Left lung (tissue), 14 donors: ENCODE measurements at places on chromosomes 1 and 21.

- no peak overlapping the region for H3K27ac ChIP-seq
- H3K27me3 ChIP-seq, result no peaks in the 10 kb centered on the region
- H3K36me3 ChIP-seq, result no peaks in the 10 kb centered on the region
- no peaks in the 10 kb centered on the region for H3K4me1 ChIP-seq
- H3K4me3 ChIP-seq, result no peak overlapping the region
Measured at GRCh38 chr1:96863449-96863848, 141.9 kb downstream of the PTBP2 start.

GRCh38 chr1:6245869-6246496 lies 2.0 kb downstream of the HES3 start:
- H3K27me3 ChIP-seq, result peaks cover 100% of the 10 kb centered on the region
- no peaks in the 10 kb centered on the region for H3K36me3 ChIP-seq
- no peak overlapping the region for H3K27ac ChIP-seq
- no peak for DNase-seq
- peaks cover 9% of the 10 kb centered on the region for H3K4me1 ChIP-seq
- H3K4me3 ChIP-seq, result no peak overlapping the region

- DNase-seq, result no peak
- no peak overlapping the region for H3K4me3 ChIP-seq
- no peaks in the 10 kb centered on the region for H3K27me3 ChIP-seq
- no peaks in the 10 kb centered on the region for H3K36me3 ChIP-seq
Measured at GRCh38 chr1:115230281-115230680, 107.8 kb downstream of the NGF start.

- no peak overlapping the region for H3K4me3 ChIP-seq
- no peaks in the 10 kb centered on the region for H3K36me3 ChIP-seq
- H3K4me1 ChIP-seq, result peaks cover 6% of the 10 kb centered on the region
- no peak for DNase-seq
Measured at GRCh38 chr21:39319251-39319756, 5.9 kb upstream of the BRWD1 start.

- no peaks in the 10 kb centered on the region for H3K27me3 ChIP-seq
- H3K27ac ChIP-seq, result no peak overlapping the region
- H3K4me3 ChIP-seq, result no peak overlapping the region
- no peaks in the 10 kb centered on the region for H3K36me3 ChIP-seq
Measured at GRCh38 chr21:46633566-46633965, 1.9 kb upstream of the PRMT2 start.

GRCh38 chr1:219350172-219350931 lies 176.7 kb downstream of the LYPLAL1 start:
- H3K27me3 ChIP-seq, result no peaks in the 10 kb centered on the region
- no peaks in the 10 kb centered on the region for H3K4me1 ChIP-seq
- no peak for DNase-seq
- no peak overlapping the region for H3K27ac ChIP-seq
- H3K36me3 ChIP-seq, result no peaks in the 10 kb centered on the region
- H3K4me3 ChIP-seq, result no peak overlapping the region

DNA sequence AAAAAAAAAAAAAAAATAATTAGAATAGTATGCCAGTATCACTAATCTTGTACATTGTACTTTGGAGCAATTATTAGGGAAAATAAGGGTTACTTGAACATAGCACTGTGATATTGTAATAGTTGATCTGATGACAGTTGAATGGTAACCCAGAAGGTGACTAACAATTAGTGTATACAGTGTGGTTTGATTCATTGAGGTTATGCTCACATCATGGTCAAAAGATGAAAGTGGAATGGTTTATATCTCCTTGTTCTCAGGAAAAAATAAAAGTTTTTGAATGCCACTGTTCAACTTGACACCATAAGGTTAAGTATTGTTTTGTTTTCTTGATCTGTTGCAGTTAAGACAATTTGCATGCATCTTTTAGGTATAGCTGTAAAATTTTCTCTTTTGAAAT lies 87.0 kb downstream of the GPR52 start:
- no peak for DNase-seq
- no peak overlapping the region for H3K4me3 ChIP-seq
- H3K36me3 ChIP-seq, result no peaks in the 10 kb centered on the region
- H3K27me3 ChIP-seq, result no peaks in the 10 kb centered on the region

GRCh38 chr1:116851846-116852245 lies 57.9 kb upstream of the PTGFRN start:
- H3K4me3 ChIP-seq, result no peak overlapping the region
- no peak for DNase-seq
- H3K4me1 ChIP-seq, result peaks cover 5% of the 10 kb centered on the region
- H3K27me3 ChIP-seq, result no peaks in the 10 kb centered on the region

- peak; percentile 82 for DNase-seq
- H3K36me3 ChIP-seq, result no peaks in the 10 kb centered on the region
- peaks cover 8% of the 10 kb centered on the region for H3K4me1 ChIP-seq
- no peaks in the 10 kb centered on the region for H3K27me3 ChIP-seq
- peak within 1 kb of the TSS; percentile 93 for H3K4me3 ChIP-seq
- peak within 1 kb of the TSS; percentile 83 for H3K27ac ChIP-seq
Measured at GRCh38 chr1:161020509-161021164, at the start of gene F11R. Gene F11R, minus strand, starts transcription at chr1:161021152. Its CDS starts 79 bp downstream, at chr1:161021073.

- DNase-seq, result no peak
- H3K27ac ChIP-seq, result no peak overlapping the region
Measured at GRCh38 chr1:65845535-65846060, 52.9 kb downstream of the PDE4B start.

DNA sequence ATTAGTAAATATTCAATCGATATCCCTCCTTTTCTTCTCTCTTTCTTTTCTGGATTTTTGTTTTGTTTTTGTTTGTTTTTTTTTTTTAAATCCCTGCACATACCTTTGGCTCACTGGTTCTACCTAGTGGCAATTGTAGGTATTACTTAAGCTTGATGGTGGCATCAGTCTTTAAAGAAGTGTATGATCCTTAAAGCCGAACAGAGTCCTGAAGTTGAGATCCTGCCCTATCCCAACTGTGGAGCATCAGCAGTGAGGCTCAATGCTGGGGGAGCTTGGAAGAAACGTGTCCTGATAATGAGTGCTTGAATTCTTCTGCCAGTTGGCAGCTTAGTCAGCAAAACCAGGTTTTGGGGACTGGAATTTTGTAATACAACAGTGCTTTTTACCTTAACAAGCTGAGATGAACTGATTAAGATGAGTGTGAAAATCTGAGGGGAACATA lies 60.8 kb downstream of the FASLG start:
- H3K4me3 ChIP-seq, result no peak overlapping the region
- peak; percentile 31 for DNase-seq
- no peak overlapping the region for H3K27ac ChIP-seq
- H3K36me3 ChIP-seq, result no peaks in the 10 kb centered on the region
- no peaks in the 10 kb centered on the region for H3K4me1 ChIP-seq

DNA sequence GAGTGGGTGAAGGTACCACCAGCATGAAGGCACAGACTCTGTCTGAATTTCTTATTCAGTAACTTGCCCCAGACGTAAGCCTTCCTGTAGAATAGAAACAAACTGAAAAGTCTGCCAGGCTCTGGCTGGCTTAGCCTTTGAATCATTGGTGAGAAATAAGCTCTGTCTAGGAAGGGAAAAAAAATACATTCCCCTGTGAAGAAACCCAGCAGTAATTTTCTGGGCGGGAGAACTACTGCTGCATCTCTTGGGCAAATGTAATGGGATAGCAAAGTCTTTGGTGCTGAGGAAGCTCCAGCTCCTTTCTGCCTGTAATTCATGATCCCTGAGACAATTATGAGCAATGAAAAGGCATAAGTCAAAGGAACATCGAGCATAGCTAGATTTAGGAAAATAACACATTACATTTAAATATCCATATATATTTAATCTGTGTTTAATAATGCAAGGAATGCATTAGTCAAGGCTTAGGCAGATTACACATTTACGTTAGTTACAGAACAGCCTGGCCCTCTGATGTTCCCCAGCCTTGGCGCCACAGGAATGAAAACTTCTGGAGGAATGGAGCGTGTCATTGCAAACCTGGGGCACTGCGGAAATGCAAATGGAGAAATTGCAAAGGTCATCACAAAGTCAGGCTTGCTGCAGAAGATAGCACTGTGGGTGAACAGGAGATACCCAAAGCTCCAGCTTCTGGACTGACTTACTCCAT lies 216.3 kb upstream of the CAMK1G start:
- no peak for DNase-seq
- H3K27me3 ChIP-seq, result no peaks in the 10 kb centered on the region
- no peak overlapping the region for H3K27ac ChIP-seq
- H3K36me3 ChIP-seq, result no peaks in the 10 kb centered on the region
- no peaks in the 10 kb centered on the region for H3K4me1 ChIP-seq

- no peak overlapping the region for H3K4me3 ChIP-seq
- no peaks in the 10 kb centered on the region for H3K27me3 ChIP-seq
- H3K27ac ChIP-seq, result no peak overlapping the region
- DNase-seq, result no peak
- no peaks in the 10 kb centered on the region for H3K4me1 ChIP-seq
Measured at GRCh38 chr1:248849637-248850036, 9.2 kb downstream of the ZNF692 start.

DNA sequence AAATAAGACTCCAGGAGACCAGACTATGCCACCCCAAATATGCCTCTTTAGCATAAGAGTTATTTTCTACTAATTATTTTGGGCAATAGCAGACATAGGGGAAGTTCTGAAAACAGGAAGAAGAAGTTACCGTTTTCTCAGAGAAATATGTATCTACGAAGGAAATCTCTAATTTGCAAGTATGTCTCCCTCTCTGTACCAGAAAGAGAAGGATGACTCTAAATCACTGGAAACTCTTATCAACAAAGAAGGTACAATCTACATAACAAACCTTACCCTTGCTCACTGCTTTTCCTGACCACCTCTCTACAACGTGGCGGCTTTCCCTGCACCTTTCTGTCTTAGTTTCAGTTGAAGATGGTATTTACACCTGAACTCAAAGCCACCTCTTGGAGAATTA lies 49.0 kb downstream of the OMA1 start:
- H3K27ac ChIP-seq, result no peak overlapping the region
- peaks cover 5% of the 10 kb centered on the region for H3K36me3 ChIP-seq
- no peak overlapping the region for H3K4me3 ChIP-seq
- H3K27me3 ChIP-seq, result no peaks in the 10 kb centered on the region

DNA sequence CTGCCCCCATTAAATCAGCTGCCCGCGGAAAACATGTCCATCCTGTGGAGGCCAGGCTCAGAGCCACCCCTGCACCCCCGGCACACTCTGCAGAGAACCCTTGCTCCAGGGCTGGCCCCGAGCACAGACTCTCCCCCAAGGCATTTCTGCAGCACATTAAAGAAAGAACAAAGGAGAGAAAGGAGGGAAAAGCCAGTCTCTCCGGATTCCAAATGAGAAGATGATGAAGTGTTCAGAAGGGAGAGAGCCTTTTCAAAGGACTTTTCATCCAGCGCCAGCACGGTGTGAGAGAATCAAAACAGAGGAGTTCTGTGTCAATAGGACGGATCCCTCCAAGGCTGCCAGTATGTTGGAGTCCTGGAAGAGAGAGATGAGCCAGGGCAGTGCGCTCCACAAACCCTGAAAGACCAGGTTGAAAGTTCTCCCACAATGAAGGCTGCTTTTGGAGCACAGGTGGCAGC lies 498.3 kb downstream of the NPHP4 start:
- H3K27me3 ChIP-seq, result no peaks in the 10 kb centered on the region
- H3K4me3 ChIP-seq, result no peak overlapping the region
- no peak overlapping the region for H3K27ac ChIP-seq

DNA sequence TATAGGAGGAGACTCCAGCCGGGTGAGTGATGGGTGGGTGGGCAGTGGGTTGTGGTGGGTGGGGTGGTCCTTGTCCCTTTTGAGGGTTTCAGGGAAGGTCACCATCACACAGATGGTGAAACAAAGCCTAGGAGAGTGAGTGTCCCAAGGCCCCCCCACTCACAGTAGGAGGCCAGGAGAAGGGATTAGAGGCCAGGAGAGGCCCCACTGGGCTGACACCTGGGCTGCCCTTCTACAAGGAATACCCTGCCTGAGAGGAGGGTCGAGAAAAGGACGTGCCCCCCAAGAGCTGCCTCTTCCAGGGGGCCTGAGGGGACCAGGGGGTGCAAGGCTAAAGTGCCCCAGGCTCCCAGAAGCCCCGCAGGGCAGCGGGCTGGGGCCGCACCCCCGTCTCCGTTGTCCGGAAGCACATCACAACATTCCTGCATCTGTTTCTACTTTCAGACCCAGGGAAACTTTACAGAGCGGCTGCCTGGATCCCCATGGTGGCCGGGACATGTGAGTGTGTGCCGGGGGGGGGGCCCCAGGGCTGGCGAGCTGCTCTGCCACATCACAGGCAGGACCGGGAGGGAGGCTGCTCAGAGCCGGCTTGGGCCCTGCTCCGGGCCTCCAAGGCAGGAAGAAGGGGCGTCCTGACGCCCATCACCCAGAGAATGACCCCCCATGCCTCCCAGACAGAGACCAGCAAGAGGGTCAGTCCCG lies 68.2 kb downstream of the ARHGEF16 start:
- H3K4me1 ChIP-seq, result no peaks in the 10 kb centered on the region
- H3K27me3 ChIP-seq, result no peaks in the 10 kb centered on the region
- DNase-seq, result no peak
- peaks cover 12% of the 10 kb centered on the region for H3K36me3 ChIP-seq
- H3K27ac ChIP-seq, result no peak overlapping the region

DNA sequence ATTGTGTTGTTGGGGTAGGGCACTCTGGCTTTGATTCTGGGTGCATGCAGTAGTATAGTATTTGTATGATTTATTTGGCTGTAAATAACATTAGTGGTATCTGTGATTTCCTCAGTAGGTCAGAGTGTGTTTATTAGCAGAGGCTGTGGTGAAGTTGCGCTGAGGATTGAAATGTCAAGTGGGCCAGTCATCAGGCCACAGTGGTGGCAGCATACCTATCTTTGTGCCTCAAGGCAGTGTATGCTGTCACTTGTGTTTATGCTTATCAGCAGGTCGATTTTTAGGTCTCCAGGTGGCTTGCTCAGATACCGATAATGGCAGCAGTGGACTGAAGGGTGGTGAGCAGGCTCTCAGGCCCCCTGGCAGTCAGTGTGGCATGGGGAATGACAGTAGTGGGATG lies 11.3 kb downstream of the LY9 start:
- no peak for DNase-seq
- no peak overlapping the region for H3K4me3 ChIP-seq
- no peaks in the 10 kb centered on the region for H3K4me1 ChIP-seq
- no peak overlapping the region for H3K27ac ChIP-seq
- H3K36me3 ChIP-seq, result no peaks in the 10 kb centered on the region
- H3K27me3 ChIP-seq, result no peaks in the 10 kb centered on the region

- no peak overlapping the region for H3K27ac ChIP-seq
- DNase-seq, result peak; percentile 50
- H3K4me3 ChIP-seq, result no peak overlapping the region
- H3K4me1 ChIP-seq, result peaks cover 22% of the 10 kb centered on the region
Measured at GRCh38 chr1:65059930-65060538, 88.0 kb upstream of the AK4 start.

- H3K4me1 ChIP-seq, result peaks cover 5% of the 10 kb centered on the region
- no peak overlapping the region for H3K4me3 ChIP-seq
- no peaks in the 10 kb centered on the region for H3K27me3 ChIP-seq
Measured at GRCh38 chr1:230230273-230230672, 163.2 kb downstream of the GALNT2 start.

DNA sequence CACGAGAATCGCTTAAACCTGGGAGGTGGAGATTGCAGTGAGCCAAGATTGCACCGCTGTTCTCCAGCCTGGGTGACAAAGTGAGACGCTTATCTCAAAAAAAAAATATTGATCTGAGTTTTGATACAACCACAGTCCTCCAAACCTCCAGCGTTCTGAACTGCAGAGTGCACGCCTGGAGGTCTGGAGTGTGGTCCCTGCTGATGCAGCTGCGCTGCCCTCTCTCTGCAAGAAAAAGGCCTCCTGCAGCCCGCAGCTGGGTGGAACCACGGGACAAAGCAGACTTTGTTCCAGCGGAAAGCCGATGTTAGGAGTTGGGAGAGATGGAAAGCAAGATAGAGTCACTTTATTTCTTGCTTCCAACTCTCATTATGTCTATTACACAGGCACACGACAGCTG lies 144.9 kb upstream of the SOD1 start:
- H3K36me3 ChIP-seq, result no peaks in the 10 kb centered on the region
- DNase-seq, result no peak
- no peaks in the 10 kb centered on the region for H3K4me1 ChIP-seq
- no peak overlapping the region for H3K27ac ChIP-seq

GRCh38 chr1:63537940-63538339 lies 14.6 kb downstream of the EFCAB7 start:
- no peak overlapping the region for H3K27ac ChIP-seq
- no peaks in the 10 kb centered on the region for H3K4me1 ChIP-seq
- H3K27me3 ChIP-seq, result no peaks in the 10 kb centered on the region
- H3K4me3 ChIP-seq, result no peak overlapping the region
